Stimulated activated CD8-positive, alpha-beta memory T cell treated with anti-CD3 and anti-CD28 coated beads, Interleukin-12 subunit alpha, Interleukin-12 subunit beta, amount 100 ng/mL, for 4 hours (primary cell): ENCODE measurements at places on chromosomes 16 and 17.

DNA sequence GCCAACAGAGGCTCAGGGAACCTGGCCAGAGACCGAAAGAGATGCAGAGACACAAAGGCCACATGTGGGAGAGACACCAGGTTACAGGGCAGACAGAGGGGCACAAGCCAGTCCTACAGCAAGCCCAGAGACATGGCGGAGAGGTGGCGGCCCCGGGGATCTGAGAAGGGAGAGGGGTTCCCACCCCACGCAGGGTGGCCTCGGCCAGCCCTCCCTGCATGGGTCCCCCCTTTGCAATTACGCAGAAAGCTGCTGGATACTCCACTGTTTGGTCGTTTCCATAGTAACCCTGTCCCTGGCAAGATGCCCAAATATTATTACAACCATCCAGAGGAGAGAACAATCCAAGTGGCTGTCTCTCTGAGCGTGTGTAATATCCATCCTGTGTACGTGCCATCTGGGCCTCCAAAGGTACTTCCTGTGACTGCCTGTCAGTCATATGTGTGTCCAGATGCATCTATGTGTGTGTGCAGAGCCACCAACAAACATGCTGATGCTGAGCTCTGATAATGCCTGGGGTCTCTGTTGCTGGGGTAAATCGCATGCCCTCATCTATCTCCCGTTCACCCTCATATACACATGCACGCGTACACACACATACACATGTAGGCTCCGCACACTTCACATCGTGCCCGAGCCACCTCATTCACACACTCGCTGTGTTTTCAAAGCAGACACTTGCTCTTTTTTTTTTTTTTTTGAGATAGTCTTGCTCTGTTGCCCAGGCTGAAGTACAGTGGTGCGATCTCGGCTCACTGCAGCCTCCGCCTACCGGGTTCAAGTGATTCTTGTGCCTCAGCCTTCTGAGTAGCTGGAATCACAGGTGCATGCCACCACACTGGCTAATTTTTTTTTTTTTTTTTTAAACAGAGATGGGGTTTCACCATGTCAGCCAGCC is 5.5 kb downstream of the PCGF2 start:
- no peak for DNase-seq

- no peak for DNase-seq
Measured at GRCh38 chr17:75430159-75430974, 24.9 kb upstream of the GRB2 start.

DNA sequence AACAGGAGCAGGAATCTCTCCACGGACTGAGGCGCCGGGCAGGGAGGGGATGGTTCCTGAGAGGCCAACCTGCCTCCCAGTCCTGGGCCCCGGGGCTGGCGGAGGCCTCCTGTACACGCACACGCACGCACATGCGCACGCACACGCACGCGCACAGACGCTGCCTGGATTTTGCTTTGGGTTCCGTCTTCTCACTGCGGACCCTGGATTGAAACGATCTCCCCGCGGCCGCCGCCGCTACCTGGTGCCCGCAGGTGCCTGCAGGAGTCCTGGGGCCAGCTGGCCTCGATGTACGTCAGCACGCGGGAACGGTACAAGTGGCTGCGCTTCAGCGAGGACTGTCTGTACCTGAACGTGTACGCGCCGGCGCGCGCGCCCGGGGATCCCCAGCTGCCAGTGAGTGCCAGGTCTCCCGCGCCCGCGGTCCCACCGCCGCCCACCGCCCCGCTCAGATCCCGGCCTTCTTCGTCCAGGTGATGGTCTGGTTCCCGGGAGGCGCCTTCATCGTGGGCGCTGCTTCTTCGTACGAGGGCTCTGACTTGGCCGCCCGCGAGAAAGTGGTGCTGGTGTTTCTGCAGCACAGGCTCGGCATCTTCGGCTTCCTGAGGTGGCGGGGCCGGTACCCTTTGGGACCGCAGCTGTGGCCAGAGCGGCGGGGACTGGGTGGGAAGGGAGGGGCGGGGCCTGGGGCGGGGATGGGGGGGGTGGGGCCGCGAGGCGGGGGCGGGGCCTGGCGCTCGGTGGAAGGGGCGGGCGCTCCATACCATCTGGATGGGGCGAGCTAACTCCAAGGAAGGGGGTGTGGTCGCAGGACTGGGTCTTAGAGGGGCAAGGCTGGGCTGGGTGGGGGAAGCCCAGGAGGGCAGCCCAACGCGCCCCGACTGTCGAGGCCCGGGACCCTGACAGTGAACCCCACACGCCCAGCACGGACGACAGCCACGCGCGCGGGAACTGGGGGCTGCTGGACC is 12.3 kb downstream of the CES4A start:
- DNase-seq, result peak; percentile 24

DNA sequence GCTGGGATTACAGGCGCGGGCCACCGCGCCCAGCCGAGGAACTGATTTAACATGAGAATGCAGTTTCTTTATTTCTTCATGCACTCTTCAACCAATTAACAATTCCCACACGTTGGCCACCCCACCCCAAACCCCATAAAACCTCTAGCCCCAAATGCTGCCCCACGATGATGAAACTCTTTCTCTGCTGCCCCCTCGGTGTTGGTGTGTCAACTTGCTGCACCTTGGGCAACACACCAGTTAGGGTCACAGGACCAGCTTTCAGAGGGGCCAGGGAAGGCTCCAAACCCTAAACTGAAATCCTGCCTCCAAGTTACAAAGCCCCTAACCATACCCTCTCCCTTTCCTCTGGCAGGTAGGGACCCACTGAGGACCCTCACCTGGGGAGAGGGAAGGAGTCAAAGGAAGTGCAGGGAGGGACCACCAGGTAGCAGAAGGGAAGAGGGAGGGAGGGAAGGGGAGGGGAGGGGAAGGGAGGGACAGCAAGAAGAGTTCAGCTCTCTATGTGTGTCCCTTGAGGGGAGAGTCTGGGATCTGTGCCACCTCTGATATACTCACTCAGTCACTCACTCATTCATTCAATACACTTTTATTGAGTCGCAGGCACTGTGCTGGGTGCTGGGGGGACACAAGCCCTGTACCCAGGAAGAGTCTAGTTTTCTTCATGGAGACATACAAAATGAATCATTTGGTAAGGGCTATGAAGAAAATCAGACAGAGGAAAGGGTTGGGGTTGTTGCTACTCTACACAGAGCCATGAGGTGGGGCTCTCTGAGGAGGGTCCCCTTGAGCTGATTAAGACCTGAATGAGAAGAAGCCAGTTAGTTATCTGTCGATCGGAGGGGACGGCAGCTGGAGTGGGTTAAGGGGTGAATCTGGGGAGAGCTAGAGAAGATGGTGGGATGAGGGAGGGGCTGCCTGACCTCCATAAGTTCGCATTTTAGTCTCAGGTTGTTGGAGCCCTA is 3.9 kb downstream of the PLXDC1 start:
- DNase-seq, result no peak

DNA sequence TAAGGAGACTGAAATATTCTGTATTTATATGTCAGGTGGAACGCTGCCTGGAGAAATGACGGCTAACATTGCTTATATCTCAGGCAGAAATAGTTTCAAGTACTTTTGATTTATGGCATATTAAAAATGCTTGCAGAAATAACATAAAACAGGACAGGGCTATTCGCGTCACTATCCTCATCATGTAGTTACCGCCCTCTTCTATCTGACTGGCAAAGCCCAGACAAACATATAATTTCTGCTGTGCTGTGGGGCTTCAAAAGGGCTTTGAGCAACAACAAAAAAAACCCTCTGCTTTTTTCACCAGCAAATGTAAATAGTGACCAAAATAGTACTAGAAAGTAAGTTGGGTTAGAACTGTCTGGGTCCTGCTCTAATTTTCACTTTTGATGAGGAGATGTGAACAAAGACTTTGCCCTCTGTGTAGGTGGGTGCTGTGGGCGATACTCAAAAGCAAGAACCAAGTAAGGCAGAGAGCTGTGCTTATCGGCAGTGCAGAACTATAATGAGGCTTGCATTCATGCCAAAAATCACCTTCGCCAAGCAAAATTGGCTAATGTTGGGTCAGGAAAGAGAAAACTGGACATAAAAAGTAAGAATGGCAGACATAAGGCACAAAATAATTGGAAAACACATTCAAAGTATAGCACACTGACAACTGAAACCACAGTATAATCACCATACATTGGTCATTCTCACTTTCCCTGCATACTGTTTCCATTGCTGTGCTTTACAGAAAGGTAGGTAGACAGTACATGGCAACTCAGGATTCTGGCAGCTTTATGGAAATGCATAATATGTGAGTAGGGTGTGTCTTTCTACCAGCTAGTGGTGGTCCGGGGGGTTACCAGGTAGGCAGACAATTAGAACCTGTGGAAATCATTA is 151.2 kb upstream of the AXIN2 start:
- no peak for DNase-seq

- DNase-seq, result no peak
Measured at GRCh38 chr17:7684851-7685532, 2.3 kb downstream of the TP53 start.

GRCh38 chr17:45687594-45687993 is 96.5 kb upstream of the CRHR1 start:
- no peak for DNase-seq

DNA sequence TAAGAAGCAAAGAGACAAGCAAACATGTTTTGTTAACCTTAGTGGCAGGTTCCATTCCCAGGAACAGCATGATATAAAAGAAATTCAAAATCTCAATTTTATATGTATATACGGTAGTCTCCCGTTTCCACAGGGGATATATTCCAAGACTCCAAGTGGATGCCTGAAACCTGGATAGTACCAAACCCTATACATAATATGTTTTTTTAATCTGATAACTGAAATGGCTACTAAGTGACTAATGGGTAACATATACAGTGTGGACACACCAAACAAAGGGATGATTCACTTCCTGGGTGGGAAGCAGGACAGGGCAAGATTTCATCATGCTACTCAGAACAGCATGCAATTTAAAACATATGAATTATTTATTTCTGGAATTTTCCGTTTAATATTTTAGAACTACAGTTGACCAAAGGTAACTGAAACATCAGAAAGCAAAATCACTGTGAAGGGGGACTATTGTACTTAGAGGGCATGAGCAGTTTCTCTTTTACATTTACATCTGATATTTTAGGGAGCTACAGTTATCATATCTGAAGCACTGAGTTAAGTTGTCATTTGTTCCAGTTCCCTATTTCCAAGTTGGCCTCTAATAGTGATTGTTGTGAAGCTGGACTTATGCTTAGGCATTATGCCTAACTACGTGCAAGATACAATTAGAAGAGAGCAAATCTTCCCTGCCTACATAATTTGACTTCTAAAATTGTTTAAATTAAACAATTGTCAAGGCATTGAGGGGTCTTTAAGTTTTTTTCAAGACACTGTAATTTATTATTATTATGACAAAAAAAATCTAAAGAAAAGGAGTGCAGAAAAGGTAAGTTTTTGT is 34.1 kb upstream of the ABCA6 start:
- DNase-seq, result no peak

GRCh38 chr17:82217120-82217529 is 4.5 kb upstream of the CCDC57 start:
- no peak for DNase-seq

DNA sequence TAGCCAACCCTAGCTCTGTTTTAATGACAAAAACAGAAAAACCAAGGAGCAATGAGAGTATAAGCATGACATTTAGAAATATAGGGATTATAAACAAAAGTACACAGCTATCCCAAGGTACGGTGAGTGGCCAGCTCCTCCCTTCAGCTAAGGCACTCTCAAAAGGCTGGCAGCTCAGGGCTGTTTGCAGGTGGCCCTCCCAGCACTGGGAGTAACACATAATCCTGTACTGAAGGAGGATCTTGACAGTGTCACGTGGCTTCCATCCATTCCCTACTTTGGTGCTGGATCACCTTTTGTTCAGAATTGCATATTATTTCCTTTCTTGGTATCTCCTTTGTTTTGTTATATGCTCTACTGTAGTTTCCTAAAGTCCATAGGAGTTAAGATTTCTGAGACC is 500.8 kb downstream of the KCNJ18 start:
- DNase-seq, result no peak

- DNase-seq, result no peak
Measured at GRCh38 chr17:70091696-70092095, 16.7 kb downstream of the KCNJ16 start.

GRCh38 chr17:69417545-69418483 is 3.3 kb downstream of the MAP2K6 start:
- no peak for DNase-seq

- DNase-seq, result no peak
Measured at GRCh38 chr17:78829477-78829876, 11.1 kb downstream of the USP36 start.

DNA sequence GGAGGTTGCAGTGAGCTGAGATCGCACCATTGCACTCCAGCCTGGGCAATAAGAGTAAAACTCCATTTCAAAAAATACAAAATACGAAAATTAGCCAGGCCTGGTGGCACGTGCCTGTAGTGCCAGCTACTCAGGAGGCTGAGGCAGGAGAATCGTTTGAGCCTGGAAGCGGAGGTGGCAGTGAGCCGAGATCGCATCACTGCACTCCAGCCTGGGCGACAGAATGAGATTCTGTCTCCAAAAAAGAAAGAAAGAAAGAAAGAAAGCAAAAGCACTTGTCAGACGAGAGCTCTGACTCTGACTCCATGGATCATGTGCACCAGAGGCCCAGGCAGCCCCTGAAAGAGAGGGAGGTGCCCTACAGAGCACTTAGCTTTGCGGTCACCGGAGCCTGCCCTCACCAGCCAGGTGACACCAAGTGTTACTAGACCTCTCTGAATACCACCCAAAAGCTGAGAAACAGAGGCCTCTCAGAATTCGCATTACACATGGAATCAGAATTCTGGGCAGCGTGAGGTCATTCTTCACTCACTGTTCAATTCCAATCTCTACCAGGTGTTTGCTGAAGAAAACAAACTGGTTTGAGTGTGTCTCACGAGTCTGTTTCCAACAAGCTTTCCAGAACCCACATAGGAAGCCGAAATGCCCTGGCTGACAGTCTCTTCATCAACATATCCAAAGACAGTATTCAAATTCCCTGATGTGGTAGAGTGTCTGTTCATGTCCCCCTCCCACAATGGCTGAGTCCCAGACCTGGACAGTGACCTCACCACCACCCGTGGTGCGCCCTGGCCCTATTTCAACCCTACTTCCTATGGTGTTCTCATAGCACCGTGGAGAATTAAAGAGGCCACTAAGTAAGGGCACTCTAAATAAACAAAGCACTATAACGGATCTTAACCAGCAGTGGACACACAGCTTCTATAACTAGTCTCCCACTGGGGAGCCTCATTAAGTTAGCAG is 1.5 kb downstream of the FLCN start:
- no peak for DNase-seq

GRCh38 chr17:63740464-63741142 is 996 bp downstream of the STRADA start:
- no peak for DNase-seq

- DNase-seq, result no peak
Measured at GRCh38 chr17:63809970-63810369, 17.3 kb upstream of the PSMC5 start.

- no peak for DNase-seq
Measured at GRCh38 chr16:15885560-15886001, 2.8 kb downstream of the CEP20 start.
